ENCODE measurements at places on chromosomes 16 and 17.

DNA sequence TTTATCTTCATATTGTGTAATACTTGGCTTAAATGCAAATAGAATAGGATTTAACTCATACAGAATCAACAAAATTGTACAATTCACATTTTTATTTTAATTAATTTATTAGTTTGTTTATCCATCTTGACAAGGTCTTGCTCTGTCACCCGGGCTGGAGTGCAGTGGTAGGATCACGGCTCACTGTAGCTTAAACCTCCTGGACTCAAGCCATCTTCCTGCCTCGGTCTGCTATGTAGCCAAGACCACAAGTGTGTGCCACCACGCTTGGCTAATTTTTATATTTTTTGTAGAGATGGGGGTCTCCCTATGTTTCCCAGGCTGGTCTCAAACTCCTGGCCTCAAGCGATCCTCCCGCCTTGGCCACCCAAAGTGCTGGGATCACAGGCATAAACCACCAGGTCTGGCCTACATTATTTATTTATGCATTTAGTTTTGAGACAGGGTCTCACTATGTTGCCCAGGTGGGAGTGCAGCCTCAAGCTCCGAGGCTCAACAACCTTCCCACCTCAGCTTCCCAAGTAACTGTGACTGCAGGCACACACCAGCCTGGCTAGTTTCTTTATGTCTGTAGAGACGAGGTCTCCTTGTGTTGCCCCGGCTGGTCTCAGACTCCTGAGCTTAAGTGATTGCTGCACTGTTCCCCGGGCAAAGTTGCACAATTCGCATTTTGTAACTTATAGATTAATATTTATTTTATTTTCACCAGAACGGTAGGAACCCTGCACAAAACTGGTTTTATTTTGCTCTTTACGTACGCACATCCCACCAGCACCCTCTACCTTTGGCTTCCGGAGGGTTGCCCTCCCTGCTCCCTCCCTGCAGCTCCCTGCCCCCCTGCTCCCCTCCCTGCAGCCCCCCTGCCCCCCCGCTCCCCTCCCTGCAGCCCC, 4.9 kb downstream of the DPEP1 start:
- no peak for DNase-seq

GRCh38 chr17:9611557-9611956, 33.8 kb upstream of the USP43 start:
- DNase-seq, result no peak

DNA sequence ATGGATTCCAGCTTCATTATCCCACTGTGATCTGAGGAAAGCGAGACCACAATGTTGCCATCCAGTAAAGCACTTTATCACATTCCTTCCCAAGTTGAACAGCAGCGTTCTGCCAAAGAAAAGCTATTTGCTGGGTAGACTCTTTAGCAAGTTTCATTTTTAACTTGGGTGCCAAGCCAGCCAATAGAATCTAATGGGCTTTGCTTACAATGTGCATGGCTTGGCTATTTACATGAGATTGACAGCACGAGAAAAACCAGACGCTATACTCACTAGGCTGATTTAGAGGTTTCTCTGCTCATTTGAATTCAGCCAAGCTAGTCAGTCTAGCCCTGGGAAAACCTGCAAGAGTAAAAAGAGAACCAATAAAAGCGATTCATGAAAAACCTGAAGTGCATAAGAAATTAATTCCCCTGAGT, 108.9 kb downstream of the CDH13 start:
- DNase-seq, result no peak

DNA sequence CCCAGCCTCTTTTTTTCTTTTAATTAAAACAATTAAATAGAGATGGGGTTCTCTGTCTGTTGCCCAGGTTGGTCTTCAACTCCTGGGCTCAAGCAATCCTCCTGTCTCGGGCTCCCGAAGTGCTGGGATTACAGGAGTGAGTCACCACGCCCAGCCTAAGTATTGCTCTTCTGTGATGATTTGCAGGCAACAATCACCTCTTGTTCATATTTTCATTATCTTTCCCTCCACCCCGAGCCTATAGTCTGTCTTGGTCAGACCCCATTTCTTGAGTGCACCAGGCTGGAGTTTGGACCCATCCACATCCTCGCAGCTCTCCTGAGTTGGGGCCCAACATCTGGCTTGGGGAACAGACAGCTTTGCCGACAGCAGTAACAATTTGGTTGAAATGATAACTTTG, 4.3 kb upstream of the SPN start:
- no peak for DNase-seq

GRCh38 chr16:4314532-4315185, 1.2 kb upstream of the GLIS2 start:
- DNase-seq, result no peak

GRCh38 chr17:45368651-45369050, 51.8 kb upstream of the MAP3K14 start:
- DNase-seq, result no peak

DNA sequence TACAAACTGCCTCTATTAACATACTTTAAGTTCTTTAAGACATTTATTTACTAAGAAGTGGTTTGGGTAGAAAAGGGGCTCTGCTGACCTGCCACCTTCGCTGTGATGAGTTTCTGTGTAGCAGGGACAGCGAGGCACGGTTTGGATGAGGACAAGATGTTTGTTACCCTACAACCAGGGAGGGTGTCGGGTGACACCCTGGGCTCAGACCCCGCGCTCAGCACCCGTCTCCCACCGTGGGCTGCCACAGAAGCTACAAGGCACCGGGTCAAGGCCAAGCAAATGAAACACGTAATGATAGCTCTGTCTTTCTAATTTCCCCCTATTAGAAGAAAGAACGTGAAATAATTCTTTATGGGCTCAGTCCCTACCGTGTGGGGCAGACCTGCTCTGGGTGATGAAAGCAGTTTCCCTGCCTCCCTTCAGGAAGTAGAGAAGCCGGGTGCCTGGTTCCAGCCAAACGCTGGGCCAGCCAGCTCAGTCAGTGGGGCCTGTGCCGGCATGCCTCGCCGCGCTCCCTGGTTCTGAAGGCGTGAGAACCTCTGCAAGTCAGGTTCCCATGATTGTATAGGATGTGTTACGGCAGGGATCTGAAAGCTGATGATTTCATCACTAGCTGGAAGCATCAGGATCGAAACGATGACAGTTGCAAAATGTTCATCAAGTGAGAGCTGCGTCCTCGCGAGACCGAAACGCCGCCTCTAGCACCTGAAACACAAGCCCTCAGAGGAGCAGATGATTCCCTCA, 3.9 kb downstream of the ZNF750 start:
- no peak for DNase-seq

DNA sequence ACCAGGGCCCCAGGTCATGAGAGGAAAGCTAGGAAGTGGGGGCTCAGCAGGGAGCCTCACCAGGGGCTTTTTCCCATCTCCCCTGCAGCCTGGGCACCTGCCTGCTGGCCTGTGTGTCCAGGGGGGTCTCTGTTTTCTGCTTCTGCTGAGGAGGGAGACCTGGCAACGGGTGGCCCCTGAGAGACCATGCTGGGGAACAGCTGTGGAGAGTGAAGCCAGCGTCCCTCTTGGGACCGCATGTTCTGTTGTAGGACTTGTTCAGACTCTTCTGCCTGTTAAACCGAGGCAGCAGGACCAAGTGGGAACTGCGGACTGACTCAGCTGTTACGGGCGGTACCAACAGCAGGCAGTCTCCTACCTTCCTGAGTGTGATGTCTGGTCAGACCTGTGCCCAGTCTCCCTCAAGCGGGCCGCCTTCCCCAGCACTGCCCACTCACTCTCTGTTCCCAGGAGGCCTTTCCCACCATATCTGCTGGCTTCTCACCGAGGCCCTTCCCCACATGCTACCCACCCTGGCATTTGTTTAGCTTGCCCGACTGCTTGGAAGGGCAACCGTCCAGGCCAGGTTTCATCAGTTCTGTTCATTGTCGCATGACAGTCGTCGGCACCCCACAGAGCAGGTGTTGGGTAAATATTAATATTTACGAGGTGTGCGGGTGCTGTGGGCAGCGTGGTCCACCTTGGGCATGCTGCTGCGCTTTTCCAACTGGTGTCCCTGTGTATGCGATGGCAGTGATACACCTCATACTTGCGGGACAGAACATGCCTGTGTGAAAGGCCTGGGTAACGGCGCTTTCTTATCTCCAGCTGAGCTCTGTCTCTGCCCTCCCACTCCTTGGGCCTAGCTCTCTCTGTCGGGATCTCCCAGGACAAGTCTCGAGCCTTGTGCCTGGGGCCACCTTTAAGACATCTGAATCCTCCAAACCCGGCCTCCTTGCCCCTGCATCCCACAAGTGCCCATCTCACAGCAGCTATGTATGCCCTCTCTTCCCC, 69.4 kb downstream of the MPRIP start:
- DNase-seq, result no peak

- no peak for DNase-seq
Measured at GRCh38 chr17:72104863-72105234, 16.0 kb upstream of the SOX9 start.

All from GM04504 (cell line).